ENCODE measurements at places on chromosomes 5 and 9.
A peak's percentile ranks its signal among the peaks of the same experiment; 100 is the strongest.

GRCh38 chr5:126233256-126233655 lies 190.0 kb upstream of the GRAMD2B start:
- no peak for DNase-seq

- no peak for DNase-seq
These were observed 98.2 kb downstream of the DPYSL3 start for GRCh38 chr5:147411359-147412319.

DNA sequence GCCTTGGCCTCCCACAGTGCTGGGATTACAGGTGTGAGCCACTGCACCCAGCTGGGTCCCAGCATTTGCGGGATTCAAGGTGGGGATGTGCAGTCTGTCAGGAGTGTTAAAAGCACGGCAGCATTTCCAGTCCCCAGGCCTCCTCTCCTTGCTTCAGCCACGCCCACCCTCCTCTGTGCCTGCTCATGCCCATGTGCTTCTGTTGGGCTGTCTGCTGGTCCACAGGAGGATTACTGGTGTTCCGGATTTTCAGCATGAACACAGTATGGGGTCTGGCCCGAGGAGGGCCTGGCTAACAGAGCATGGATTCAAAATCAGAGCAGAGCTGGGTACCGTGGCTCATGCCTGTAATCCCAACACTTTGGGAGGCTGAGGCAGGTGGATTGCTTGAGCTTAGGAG lies 5.5 kb downstream of the ARRDC1 start:
- no peak for DNase-seq

- DNase-seq = no peak
These were observed 100.2 kb downstream of the MTREX start for GRCh38 chr5:55407984-55408383.

DNA sequence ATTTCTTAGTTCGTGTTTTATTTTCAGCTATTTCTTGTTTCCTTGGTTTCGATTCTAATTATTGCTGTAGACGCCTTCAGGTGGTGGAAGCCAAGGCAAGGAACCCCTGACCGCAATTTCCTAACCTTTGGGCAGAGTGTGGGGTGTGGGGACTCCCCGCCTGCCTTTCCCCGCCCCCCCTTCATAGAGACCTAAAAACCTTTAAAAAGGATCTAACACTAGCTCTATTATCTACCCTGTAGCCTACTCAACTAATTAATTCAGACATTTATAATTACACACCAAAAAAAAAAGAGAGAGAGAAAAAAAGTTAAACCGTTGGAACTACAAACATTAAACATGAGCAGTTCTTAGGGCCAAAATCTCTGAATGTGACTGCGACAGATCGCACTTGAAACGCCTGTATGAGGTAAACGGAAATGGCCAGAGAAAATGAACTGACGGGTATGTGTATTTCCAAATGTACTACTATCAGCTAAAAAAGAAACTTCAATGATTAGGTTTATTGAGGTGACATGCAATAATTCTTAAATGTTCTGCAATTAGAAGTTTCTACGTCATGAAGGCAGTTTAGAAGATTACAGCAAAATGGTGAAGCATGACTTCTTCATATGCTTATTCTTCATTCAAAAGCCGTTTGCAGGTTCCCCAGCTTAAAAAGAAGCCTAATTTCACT lies 19.0 kb upstream of the FER start:
- peak; percentile 42 for DNase-seq

GRCh38 chr5:40397091-40397490 lies 282.6 kb upstream of the PTGER4 start:
- DNase-seq = no peak

GRCh38 chr9:79798450-79798849 lies 226.7 kb downstream of the TLE4 start:
- no peak for DNase-seq

GRCh38 chr5:72152545-72152944 lies 45.3 kb downstream of the MAP1B start:
- DNase-seq = no peak

- no peak for DNase-seq
These were observed 47.5 kb downstream of the SLC22A5 start for GRCh38 chr5:132417010-132417439.

DNA sequence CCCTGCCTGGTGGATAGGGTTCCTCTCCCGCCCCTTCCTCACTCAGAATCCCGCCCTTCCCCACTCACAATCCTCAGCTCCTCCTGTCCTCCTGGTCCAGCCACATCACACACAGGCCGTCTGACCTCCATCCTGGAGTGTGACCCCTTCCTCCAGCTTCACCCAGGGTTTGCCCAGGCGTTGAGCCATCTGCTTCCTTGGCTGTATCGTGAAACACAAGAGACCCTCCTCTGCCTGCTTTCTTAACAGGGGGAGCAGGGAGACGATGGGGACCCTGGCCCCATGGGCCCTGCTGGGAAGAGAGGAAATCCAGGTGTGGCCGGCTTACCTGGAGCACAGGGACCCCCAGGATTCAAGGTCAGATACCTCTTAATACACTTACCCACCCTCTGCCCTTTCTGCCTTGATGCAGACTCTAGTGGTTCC lies 32.3 kb upstream of the ORM1 start:
- DNase-seq = no peak

DNA sequence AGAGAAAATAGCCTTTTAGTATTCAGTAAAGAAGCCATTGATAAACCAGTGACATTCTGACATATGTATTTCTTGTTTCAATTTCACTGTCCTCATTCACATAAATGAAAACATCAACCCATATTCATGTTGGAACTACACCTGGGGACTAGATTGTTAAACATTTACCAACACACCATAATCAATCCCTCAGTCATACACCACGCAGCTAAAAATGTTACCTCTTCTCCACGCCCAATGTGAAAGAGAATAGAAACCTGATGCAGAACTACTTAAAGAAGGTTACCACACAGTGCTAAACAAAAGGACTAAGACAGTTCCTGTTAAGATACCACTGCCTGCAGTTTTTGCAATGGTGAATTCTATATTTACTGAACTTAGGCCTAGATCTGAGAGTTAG lies 518.9 kb downstream of the PRELID2 start:
- DNase-seq = no peak

GRCh38 chr9:23774266-23774665 lies 51.8 kb downstream of the ELAVL2 start:
- DNase-seq = no peak

DNA sequence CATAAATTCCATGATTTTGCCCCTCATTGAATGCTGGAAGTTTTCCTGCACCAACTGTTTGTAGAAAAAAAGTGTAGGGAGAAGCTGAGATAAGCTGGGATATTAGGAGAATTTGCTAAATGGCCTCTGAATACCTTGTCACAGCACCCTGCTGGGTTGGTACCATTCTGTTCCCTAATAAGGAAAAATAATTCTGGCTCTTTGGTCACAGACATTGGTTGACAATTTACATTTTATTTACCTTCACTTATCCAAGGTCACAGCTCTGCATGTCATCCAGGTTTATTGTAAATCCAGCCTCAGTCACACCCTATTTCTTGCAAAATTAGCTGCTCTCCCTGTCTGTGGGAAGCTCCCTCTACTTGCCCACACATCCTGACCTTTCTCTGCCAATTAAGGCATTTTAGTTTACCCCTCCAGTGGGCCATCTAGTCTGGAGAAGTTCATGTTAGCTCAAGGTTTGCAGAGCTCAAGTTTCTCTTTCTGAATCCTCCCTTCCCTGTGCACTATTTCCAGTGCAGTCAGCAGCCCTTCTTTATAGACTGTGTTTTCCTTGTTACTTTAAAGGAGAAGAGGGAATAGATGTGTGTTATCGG lies 115.4 kb upstream of the NTRK2 start:
- no peak for DNase-seq

GRCh38 chr9:11821306-11821975 lies 871.7 kb upstream of the TYRP1 start:
- no peak for DNase-seq

Measured in activated CD4-positive, alpha-beta T cell treated with anti-CD3 and anti-CD28 coated beads, Interleukin-2, amount 50 U/mL, for 4 hours (primary cell).